Smooth muscle cell of the pulmonary artery (primary cell): ENCODE measurements at places on chromosomes 11 and 22. TPM values are rescaled to one million over a fixed set of nuclear protein-coding genes. Genes with fewer than 3 reads are reported as not detected.

The SLC22A25 gene
- not detected in 2 replicates for total RNA-seq

The MRGPRF gene
- total RNA-seq: 20.2 and 65.7 TPM in 2 replicates

The ACRV1 gene
- not detected in 2 replicates for total RNA-seq

The LRRC10B gene
- total RNA-seq: 0.20 TPM in 1 of 2 replicates, not detected in the other

The NCR3LG1 gene
- total RNA-seq: 3.5 and 8.4 TPM in 2 replicates

The OR56A4 gene
- not detected in 2 replicates for total RNA-seq

The PHF21B gene
- under 0.01 TPM in 1 of 2 replicates, not detected in the other for total RNA-seq

The CCDC157 gene
- 1.8 and 2.2 TPM in 2 replicates for total RNA-seq

The LINC01488 gene
- total RNA-seq: not detected in 2 replicates

The SYCE3 gene
- not detected in 2 replicates for total RNA-seq

The KCNQ1 gene
- not detected in 2 replicates for total RNA-seq
